ENCODE measurements at places on chromosomes 4 and X.

DNA sequence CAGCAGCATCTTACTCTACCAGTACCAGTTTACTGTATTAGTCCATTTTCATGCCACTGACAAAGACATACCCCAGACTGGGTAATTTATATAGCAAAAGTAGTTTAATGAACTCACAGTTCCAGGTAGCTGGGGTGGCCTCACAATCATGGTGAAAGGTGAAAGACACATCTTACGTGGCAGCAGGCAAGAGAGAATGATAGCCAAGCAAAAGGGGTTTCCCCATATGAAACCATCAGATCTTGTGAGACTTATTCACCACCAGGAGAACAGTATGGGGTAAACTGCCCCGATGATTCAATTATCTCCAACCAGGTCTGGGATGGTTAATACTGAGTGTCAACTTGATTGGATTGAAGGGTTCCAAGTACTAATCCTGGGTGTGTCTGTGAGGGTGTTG is 69.3 kb downstream of the YIPF6 start:
- peak; percentile 78 for DNase-seq

- DNase-seq = no peak
Measured at GRCh38 chrX:6257025-6257424, 28.4 kb upstream of the NLGN4X start.

DNA sequence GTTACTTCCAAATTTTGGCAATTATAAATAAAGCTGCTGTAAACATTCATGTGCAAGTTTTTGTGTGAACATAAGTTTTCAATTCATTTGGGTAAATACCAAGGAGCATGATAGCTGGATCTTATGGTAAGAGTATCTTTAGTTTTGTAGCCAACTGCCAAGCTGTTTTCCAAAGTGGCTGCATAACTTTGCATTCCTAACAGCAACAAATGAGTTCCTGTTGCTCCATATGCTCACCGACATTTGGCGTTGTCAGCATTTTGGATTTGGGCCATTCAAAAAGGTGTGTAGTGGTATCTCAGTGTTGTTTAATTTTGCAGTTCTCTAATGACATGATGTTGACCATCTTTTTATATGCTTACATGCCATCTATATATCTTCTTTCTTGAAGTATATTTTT is 208.5 kb downstream of the INPP4B start:
- DNase-seq = no peak

DNA sequence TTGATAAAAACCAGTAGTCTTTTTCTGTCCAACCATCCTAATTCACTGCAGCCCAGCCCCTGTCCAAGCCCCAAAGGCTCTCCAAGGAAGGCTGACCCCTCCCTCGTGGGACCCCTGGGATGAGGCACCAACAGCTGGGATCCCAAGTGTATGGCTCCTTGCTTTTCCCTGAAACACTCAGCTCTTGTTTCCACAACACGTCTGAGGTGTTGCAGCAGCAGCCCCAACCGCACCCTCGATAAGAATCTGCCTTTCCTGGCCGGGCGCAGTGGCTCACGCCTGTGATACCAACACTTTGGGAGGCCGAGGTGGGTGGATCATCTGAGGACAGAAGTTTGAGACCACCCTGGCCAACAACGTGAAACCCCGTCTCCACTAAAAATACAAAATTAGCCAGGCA is 17.0 kb upstream of the ATP6AP2 start:
- DNase-seq = no peak

GRCh38 chr4:71550220-71551165 is 211.7 kb downstream of the SLC4A4 start:
- DNase-seq = no peak

GRCh38 chr4:183722731-183723560 is 63.9 kb downstream of the TRAPPC11 start:
- peak; percentile 43 for DNase-seq

DNA sequence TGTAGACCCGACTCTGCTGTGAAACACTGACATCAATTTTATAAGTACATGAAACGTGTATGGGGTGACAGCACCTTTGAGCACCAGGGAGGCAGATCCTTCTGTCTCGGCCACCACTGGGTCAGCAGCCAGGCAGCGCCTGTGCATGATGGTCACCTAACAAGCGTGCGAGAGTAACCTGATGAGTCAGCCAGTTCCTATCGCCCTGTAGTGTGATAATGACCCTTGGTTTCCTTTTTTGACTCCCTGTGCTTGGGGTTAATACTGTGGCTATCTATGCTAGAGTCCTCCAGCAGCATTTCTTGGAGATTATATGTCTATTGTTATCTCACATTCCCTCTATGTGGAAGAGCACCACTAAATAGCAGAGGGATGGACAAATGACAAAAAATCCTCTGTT is 101.6 kb downstream of the NPNT start:
- no peak for DNase-seq

GRCh38 chr4:137707626-137708025 is 175.3 kb upstream of the PCDH18 start:
- no peak for DNase-seq

- no peak for DNase-seq
Measured at GRCh38 chr4:186954509-186954908, 230.9 kb upstream of the FAT1 start.

GRCh38 chr4:137819964-137820383 is 287.7 kb upstream of the PCDH18 start:
- DNase-seq = peak; percentile 19

DNA sequence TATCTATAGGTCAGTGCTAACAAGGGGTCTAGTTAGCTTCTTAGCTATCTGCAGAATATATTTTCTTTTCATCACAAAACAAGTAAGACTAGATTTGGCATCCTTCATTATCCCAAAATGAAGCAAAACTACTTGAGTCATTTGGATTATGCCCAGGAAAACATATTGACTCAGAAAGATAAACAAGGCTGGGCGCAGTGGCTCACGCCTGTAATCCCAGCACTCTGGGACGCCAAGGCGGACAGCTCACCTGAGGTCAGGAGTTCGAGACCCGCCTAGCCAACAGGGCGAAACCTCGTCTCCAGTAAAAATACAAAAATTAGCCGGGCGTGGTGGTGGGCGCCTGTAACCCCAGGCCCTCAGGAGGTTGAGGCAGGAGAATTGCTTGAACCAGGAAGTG is 18.0 kb upstream of the MND1 start:
- no peak for DNase-seq

DNA sequence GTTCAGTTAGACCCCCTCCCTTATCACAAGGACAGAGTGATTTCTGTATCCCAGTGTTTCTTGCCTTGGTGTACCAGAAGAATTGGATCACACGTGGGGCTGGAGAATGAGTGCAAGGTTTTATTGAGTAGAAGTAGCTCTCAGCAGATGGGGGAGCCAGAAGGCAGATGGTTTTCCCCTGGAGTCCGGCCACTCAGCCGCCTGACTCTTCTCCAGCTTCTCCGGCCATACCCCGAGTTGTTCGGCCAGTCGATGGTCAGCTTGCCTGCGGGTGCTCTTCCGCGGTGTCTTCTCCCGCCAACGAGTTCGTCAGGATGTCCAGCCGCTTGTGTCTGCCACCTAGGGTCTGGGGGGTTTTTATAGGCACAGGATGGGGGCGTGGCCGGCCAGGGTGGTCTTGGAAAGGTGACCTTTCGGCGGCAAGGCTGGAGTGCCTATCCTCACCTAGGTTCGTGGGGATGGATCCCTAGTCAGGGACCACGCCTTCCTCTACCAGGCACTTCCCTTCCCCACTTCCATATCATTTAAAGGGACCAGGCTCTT is 14.5 kb downstream of the GAB1 start:
- no peak for DNase-seq

- DNase-seq = no peak
Measured at GRCh38 chrX:112901869-112902725, 61.5 kb upstream of the AMOT start.
